NCI-H1092 (cell line): ENCODE measurements at places on chromosomes 3 and 15.

DNA sequence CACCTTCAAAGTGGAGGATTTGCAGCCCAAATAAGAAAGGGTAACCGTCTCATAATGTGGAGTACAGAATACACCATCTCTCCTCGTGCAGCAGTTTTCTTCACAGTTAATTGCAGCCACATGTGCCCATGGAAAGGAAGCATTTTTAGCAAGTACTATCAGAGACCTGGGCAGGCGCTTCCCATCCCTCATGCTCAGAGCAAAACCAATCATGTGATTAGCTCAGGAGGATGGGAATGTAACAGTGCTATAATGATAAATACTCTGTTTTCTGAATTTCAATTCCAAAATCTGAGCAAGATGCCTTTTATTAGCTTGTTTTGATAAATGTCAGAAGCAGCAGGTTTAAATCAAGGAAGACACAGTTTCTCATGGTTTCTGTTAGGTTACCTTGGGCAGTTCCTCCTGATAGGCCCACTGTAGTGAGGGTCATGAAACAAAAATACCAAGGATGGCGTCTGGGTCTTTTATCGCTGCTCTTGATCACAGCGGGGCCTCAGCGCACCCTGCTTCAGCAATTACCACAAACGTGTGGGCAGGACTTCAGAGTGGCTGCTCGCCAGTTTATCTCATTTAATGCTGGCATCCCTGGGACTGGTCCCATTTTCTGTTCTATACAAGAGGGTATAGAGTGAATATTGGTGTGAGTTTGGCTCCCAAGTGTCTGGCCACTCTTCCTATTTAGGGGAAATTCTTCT, 92.6 kb upstream of the VGLL4 start:
- no peak for DNase-seq

- no peak for DNase-seq
Measured at GRCh38 chr3:54713455-54713854, 214.4 kb downstream of the LRTM1 start.

DNA sequence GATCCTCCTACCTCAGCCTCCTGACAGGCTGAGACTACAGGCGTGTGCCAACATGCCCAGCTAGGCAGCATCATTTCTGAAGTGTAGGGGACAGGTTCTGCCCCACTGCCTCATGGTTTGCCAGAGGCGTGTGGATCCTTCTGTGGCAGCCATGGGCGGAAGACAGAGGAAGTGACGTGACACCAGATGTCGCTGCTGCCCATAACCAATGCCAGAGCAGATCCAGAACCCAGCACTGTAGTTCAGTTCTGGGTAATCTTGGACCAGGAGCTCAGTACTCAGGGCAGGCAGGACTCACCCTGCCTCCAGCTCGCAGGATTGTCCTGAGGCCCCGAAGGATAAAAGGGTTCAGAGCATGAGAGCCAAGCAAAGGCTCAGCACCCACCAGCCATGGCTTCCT, 8.2 kb downstream of the RBPMS2 start:
- no peak for DNase-seq

- DNase-seq = no peak
Measured at GRCh38 chr3:55752911-55753310, 265.8 kb upstream of the WNT5A start.

GRCh38 chr3:112093180-112093522, 7.0 kb downstream of the C3orf52 start:
- no peak for DNase-seq

GRCh38 chr3:151305060-151305774, 11.4 kb downstream of the GPR87 start:
- DNase-seq = no peak

DNA sequence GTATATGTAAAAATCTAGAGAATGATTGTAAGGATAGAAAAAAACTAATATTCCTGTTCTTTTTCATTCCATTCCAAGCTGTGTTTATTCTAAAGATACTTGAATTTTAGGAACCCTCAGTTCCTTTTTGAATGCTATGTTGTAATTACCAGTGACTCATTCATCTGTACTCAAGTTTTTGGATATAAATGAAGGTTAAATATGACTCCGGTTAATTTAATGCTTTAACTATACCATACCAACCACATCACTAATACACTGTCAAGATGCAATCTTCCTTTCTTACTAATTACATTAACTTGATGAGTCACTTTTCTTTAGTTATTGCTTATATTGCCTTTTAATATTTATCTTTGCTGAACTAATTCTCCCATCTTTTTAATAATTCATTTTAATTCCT, 68.8 kb upstream of the ZNF148 start:
- no peak for DNase-seq

- DNase-seq = peak; percentile 43
Measured at GRCh38 chr15:92637626-92638025, 17.9 kb downstream of the FAM174B start.

- DNase-seq = no peak
Measured at GRCh38 chr3:62700357-62700756, 174.9 kb downstream of the CADPS start.

GRCh38 chr3:146077181-146077580, 83.8 kb downstream of the PLOD2 start:
- no peak for DNase-seq

GRCh38 chr3:9074079-9074478, 110.8 kb upstream of the RAD18 start:
- no peak for DNase-seq

DNA sequence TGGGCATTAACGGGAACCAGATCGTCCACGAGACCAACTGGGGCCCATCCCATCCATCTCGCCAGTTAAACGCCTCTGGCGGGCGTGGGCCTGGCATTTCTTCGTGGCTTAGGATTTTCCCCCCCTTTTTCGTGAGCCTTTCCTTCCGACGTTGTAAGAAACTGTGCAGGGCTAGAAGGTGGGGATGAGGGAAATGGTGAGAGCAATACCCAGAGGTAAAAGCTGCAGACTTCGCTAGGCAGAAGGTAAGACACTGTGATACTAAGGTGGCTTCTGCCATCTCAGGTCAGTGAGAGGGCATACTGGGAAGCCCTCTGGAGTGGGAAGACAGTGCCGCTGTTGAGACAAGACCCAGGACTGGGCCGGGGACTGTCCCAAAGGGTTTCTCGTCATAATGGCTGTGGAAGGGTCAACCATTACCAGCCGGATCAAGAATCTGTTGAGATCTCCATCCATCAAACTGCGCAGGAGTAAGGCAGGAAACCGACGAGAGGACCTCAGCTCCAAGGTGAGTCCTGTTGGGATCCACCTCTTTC, 666 bp downstream of the MAPKBP1 start:
- no peak for DNase-seq

GRCh38 chr3:44045476-44046275, 196.0 kb upstream of the TOPAZ1 start:
- DNase-seq = peak; percentile 72

- DNase-seq = no peak
Measured at GRCh38 chr3:188747489-188747888, 424.3 kb upstream of the TPRG1 start.

DNA sequence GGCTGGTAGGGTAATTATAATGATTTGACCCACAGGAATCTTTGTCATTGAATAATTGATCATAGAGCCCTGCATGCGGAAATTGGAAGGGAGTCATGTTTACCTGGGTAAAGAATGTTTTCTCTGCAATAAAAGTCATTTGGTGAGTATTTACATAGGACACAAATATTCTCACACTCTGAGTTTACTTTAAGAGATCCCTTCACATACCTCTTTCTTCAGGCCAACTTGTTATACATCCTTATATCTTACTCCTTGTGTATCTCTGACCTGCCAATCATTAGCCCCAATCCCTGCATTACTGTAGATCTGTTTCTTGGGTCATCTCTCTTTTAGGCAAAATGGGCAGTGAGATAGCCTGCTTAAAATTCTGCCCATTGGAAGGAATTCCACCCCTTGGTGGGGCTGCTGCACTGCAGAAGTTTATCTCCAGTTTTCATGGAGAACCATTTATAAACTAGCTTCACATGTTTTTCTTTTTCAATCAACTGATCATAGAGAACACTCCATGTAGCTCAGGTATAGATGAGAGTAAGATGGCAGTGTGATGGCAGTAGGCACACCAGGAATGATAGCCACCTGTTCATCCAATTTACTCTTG, 46.2 kb downstream of the ILDR1 start:
- DNase-seq = no peak

DNA sequence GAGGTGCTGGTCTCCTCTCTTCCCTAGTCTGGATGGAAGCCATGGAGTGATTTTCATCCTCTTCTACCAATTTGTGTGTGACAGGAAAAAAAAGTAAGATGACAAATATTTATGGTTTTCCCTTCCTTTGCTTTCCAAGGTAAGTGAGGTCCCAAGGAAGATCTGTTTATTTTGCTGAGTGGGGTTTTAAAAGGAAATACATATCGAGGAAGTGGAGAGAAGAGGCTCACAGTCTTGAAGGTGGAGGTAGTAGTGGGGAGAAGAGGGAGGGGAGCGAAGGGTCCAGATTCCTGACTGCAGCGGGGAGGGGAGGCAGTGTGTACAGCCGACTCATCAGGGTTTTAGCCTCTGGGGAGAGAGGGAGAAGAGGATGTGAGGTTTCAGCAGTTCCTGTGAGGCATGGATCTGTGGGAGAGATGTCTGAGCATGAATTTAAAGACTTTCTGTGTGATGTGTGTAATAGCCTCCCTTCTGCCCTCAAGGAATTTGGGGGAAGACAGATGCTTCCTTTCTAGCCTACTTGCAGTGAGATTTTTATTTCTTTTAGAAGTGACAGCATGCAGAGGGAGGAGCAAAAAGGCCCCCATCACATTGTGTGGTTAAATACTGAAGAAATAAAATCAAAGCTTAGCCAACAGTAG, 272.4 kb downstream of the THRB start:
- DNase-seq = no peak

- no peak for DNase-seq
Measured at GRCh38 chr15:68957696-68958095, 27.4 kb downstream of the SPESP1 start.

GRCh38 chr3:25513642-25514266, 85.7 kb downstream of the RARB start:
- DNase-seq = no peak

DNA sequence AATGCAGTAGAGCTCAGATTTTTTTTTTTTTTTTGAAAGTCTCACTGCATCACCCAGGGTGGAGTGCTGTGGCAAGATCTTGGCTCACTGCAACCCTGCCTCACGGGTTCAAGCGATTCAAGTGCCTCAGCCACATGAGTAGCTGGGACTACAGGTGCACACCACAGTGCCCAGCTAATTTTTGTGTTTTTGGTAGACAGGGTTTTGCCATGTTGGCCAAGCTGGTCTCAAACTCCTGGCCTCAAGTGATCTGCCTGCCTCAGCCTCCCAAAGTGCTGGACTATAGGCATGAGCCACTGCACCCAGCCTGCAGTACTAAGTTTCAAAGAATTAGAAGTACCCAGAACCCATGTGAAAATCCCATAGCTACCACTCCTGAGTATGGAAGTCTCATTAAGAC, 14.5 kb downstream of the TRIM59 start:
- no peak for DNase-seq

DNA sequence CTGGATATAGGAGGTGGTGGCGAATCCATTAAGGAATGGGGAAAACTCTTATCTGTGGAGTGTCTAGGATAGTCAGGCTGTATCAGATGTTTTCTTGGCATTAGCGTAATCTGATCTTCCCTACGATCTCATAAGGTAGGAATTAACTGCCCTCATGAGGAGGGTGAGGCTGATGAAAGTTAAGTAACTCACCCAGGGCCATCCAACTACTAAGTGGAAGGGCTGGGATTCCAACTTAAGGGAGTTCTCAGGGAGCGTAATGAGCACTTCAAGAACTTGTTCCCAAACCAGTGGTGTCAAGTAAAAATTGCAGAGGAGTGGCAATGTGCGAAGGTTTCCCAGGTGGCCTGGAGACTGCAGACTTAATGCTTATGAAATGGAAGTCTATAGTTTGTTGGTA, 55.9 kb upstream of the OSBPL11 start:
- DNase-seq = no peak

GRCh38 chr3:62318365-62318751, 55.0 kb downstream of the FEZF2 start:
- no peak for DNase-seq

- peak; percentile 25 for DNase-seq
Measured at GRCh38 chr3:356952-357351, 160.4 kb downstream of the CHL1 start.

- no peak for DNase-seq
Measured at GRCh38 chr15:73146419-73146818, 94.2 kb downstream of the NEO1 start.

- DNase-seq = no peak
Measured at GRCh38 chr3:72543246-72543645, 305.0 kb downstream of the SHQ1 start.

- no peak for DNase-seq
Measured at GRCh38 chr3:147906285-147906684, 497.1 kb downstream of the ZIC1 start.

- peak; percentile 36 for DNase-seq
Measured at GRCh38 chr3:11236588-11237461, 35.4 kb upstream of the ATG7 start.

GRCh38 chr3:144324076-144324475, 352.5 kb downstream of the DIPK2A start:
- DNase-seq = no peak

DNA sequence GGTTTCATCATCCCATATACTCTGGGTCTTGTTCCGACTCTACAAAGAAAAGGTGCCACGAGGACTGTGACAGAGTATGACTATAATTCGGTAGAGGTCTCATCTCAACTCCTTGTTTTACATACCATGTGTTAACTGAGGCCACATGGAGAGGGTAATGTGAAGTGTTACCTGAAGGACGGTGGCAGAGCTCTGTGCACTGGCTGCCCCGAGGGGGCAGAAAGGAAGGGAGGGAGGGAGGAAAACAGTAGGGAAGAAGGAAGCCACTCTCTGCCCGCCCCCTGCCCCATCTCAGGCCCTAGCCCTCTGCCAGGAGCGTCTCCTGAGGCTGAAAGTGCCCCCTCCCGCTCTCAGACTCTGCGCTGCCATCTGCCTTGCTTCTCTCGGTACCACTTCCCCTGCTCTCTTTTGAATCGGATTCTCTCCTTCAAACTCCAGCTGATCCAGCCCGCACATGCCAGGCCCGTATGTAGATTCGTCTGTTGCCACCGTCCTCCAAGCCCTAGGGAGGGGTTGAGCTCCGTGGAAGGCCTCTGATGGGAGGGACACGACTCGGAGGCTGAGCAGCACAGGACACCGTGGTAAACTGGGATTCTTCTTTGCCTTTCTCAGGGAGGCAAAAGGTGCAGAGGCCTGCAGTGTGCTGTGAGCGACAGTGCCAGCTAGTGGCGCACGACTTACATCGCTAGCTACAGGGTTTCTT, 70.5 kb upstream of the ATP10A start:
- DNase-seq = peak; percentile 44

- no peak for DNase-seq
Measured at GRCh38 chr15:69862540-69862939, 235.2 kb downstream of the TLE3 start.

DNA sequence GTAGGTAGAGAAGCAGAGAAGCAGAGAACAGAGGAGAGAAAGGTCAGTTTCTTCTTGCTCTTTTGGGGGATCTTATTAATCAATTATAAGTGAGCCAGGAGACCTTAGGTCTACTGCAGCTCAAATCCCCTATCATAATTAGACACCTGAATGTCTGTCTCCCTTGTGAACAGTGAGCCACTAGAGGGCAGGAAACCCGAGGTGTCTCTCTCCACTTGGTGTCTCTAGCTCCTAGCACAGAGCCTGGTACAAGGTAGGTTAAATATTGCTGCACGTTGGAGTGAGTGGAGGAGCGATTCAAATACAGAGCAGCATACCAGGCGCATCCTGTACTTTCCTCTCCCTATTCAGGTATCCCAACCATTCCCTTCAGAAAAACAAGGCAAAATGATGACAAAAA, 2.0 kb upstream of the ST8SIA2 start:
- DNase-seq = peak; percentile 15

GRCh38 chr3:176759815-176760506, 437.3 kb downstream of the TBL1XR1 start:
- DNase-seq = no peak
